GOT3 (cell line): ENCODE measurements at places on chromosomes 1 and 21.

DNA sequence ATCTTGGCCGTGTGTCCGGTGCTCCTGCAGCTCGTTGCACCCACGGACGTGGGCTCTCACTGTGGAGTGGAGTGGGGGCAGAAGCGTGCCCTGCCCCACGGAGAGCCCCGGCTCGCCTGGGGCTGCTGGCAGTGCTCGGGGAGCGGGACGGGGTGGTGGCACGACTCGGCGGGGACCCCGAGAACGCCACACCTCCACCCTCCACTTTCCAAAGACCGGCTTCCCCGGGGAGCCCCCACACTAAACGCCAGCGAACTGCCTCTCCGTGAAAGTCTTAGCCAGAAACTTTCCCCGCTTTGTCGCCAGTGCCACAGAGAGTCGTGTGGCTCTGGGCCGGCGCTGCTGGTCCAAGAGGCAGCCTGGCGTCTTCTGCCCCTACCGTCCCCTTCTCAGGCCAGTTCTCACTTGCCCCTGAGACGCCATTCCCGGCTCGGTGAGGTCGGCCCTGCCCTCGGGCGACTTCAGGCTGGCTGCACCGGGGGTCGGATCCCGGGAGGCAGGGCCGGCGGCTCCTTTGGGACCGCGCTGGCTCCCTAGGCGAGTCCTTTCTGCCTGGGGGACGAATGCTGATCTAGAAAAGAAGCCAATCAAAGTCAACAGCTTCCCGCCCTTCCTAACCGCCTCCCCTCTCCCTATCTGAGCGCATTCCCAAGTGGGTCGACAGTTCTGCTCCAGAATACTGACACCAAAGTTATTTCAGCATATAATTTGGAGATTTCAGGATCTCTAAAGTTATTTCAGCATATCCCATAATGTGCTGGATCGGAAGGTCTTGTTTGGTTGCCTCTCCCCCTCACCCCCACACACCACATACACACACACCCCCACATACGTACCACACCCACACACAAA, 2.6 kb upstream of the SAMD13 start:
- no peak for DNase-seq

DNA sequence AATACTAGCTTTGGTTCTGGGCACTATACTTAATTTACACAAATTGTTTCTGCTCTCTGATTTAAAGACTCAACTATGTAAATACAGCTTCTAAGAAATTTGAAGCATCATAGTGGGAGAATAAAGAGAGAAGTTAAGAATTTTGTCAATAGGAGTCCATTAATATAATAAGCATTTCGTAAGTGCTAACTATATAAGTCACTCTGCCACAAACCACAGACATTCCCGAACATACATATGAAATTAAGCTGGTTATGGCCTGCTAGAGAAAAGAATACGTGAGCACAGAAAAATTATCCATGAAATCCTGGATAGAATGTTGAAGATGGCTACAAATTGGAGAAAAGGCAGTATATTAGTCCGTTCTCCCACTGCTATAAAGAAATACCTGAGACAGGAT, 526.2 kb downstream of the MRPL39 start:
- no peak for DNase-seq

GRCh38 chr21:46157396-46157986, 2.1 kb upstream of the FTCD start:
- no peak for DNase-seq

DNA sequence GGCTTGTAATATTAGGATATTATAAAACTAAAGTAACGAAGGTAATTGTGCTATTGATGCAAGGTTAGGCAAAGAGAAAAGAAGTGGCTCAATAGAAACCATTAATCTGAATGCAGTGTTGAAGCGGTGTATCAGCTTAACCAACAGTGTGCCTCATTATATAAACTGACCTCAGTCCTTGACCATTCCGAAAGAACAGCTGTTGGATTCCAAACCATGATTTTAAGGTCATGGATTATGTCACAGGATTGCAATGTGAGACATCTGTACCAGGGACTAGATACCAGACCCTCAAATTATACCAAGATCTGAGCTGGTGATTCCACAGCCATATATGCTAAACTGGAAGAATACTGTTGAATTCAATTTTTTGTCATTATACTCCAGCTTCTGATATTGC, 134.2 kb upstream of the HP1BP3 start:
- DNase-seq, result no peak

- DNase-seq, result no peak
Observed at GRCh38 chr1:151342569-151342968, 4.5 kb downstream of the RFX5 start.

DNA sequence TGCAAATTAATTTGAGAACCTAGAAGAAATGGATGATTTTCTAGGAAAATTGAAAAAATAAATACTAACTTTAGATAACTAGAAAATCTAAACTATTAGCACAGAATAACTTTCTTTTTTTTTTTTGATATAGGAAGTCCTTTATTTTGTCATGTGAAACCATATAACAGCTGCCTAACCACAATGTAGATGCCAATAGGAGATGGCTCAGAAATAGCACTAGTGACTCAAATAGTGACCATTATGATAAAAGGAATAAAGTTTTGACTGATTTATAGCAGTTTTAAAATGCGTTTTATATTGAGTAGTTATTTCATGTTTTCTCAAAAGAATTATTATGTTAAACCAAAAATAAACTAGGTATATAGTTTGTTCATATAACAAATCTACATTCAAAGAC, 158.0 kb upstream of the CACYBP start:
- DNase-seq, result no peak

DNA sequence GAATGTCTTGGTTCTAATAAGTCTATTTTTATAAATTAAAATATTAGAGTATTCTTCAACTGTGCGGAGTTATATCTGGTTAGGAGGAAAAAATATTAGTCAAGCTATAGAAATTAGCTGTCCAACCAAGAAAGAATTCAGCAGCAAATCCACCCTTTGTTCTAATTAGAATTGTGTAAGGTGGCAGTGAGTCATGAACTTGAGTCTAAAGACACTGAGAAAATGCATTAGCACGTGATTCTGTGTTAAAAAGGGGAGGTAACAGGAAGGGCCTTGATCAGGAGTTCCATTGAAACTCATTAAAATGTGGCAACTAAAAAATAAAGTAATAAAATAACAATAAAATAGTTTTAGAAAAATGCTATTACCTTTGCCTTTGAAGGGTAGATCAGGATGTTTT, 398.2 kb upstream of the RGS18 start:
- DNase-seq, result no peak

DNA sequence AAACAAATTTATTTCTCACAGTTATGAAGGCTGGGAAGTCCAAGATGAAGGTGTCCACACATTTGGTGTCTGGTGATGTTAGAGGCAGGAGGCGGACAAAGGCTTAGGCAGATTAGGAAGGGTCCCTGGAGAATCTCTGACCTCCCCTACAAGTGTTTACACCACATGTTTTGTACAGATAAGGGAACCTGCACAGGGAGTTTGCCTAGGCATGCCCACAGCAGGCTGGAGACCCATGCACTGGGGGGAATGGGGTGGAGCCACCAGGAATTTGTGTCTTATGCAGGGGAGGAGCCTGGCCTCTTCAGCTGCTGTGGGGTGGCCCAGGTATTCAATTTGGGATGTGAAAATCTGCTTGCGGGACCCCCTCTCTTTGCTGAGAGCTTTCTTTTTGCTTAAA, 131.3 kb downstream of the PATJ start:
- no peak for DNase-seq

DNA sequence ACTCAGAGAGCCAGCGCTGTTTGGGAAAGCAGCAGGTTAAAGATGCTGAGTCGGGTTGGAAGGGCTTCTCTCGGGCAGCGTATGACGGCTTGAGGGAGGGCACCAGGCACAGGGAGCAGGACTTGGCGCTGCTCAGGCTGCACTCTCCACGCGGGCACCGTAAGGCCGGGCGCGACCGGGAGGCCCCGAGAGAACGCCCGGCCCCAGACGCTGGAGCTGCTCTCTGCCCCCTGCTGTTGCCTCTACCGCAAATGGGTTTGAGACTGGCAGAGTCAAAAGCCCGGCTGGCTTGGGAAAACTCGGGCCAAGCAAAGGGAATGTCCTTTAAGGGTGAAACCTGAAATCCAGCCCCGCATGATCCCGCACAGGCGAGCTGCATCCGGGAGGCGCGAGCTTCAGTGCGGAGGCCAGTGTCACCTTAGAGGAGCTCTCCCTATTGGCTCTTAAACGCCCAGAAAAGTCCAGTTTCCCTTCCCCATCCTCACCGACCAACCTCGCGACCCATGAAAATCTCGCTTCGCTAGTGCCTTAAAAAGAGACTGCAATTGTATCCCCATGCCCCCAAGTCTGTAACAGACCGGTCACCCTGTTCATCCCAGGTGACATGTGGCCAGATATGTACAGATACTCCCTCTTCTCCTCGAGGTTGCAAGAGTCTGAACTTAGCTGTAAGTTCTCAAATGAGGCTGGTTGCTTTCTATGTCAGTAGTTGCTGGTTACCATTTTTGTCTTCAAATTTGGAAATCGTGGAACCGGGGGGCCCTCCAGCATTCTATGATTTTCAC, 1.1 kb downstream of the PRRX1 start:
- DNase-seq, result no peak

- no peak for DNase-seq
Observed at GRCh38 chr1:50710099-50710498, 250.0 kb downstream of the FAF1 start.

DNA sequence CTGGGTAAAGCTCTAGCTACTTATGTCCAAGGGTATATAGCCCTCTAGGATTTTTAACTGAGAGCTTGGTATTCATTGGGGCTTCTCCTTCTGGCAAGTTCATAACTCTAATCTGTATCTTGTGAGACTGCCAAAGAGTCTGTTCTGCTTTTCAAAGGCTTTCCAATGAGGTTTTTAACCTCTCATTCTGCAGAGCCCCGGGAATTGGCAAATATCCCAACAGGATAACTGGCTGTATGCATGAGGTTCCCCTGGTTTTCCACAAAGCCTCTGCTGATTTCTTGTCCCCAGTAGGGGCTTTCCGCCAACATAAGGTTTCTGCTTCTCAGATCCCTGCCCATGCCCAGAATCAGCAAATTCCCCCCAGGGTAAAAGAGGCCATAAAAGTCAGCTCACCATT, 40.9 kb downstream of the RPL5 start:
- no peak for DNase-seq

- no peak for DNase-seq
Observed at GRCh38 chr1:215264649-215265048, 182.1 kb downstream of the KCNK2 start.

- DNase-seq, result no peak
Observed at GRCh38 chr1:20693623-20694022, 24.2 kb downstream of the KIF17 start.

GRCh38 chr1:180489976-180490375, 12.4 kb downstream of the ACBD6 start:
- no peak for DNase-seq

GRCh38 chr1:8483586-8483985, 165.7 kb downstream of the SLC45A1 start:
- DNase-seq, result no peak

DNA sequence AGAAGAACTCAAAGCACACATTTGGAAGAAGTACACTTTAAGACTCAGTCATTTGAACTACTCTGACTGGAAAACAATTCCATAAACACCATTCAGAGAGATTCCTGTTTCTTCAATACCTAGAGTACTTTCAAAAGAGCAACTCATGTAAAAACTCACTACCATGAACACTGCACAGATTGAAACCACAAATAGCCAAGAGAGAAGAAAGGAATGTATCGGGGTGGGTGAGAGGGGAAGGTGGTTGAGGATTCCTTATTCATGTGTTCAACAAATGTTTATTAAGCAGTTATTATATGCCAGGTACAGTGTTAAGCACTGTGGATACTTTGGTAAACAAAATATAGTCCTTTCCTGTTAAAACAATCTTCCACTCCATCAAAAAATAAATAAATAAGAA, 64.7 kb downstream of the NRIP1 start:
- DNase-seq, result no peak
